ENCODE measurements at places on chromosomes 2 and 18.

GRCh38 chr2:238161291-238162051, 2.7 kb downstream of the ERFE start:
- no peak for DNase-seq

- no peak for DNase-seq
Measured at GRCh38 chr2:60552078-60552850, 1.2 kb downstream of the BCL11A start.

DNA sequence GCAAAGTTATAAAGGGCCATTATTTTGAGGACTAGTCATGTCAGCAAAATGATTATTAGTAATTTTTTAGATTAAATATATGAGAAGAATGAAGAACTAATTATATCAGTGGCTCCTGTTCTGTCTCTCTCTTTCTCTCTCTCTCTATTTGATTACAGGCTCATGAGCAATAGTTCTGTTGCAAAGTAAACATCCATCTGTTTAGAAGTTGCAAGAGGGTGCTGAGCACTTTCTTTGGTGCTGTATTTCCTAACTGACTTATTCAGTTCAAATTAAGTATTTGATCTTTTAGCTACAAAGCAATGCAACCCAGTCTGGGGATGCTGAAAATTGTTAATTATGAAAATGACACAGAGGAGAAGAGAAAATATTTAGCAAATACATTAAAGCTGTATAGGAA, 408.1 kb upstream of the UBE2E3 start:
- no peak for DNase-seq

GRCh38 chr2:145874466-145874865, 1354.5 kb upstream of the ZEB2 start:
- no peak for DNase-seq

GRCh38 chr2:29055601-29056000, 18.7 kb downstream of the PCARE start:
- DNase-seq = no peak

DNA sequence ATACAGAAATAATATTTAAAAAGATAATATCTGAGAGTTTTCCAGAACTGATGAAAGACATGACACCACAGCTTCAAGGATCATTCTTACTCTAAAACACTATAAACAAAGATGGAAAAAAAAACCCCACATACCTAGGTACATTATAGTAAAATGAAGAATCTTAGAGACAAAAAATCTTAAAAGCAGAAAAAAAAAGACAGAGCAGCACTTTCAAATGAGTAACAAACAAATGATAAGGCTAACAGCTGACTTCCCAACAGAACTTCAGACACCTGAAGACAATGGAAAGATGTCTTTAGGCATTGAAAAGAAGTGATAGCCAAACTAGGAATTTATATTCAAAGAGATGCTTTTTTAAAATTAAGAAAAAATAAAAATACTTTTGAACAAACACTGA, 21.2 kb upstream of the AFF3 start:
- no peak for DNase-seq

DNA sequence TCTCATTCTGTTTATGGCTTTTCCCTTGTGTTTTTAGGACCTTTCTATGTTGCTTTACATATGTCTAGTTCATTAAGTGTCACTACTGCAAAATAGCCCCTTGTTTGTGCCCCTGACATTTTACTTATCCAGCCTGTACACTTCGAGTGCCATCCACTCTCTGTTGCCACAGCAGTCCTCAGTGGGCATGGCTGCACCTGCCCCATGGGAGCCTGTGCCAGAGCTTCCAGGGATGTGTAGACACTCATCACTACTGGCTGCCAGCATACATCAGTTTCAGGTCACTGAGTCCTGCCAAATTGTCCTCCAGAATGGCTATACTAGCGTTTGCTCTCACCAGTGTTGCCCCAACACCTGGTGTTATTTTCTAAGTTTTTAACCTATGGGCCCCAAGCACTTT, 80.4 kb downstream of the ARMC9 start:
- no peak for DNase-seq

DNA sequence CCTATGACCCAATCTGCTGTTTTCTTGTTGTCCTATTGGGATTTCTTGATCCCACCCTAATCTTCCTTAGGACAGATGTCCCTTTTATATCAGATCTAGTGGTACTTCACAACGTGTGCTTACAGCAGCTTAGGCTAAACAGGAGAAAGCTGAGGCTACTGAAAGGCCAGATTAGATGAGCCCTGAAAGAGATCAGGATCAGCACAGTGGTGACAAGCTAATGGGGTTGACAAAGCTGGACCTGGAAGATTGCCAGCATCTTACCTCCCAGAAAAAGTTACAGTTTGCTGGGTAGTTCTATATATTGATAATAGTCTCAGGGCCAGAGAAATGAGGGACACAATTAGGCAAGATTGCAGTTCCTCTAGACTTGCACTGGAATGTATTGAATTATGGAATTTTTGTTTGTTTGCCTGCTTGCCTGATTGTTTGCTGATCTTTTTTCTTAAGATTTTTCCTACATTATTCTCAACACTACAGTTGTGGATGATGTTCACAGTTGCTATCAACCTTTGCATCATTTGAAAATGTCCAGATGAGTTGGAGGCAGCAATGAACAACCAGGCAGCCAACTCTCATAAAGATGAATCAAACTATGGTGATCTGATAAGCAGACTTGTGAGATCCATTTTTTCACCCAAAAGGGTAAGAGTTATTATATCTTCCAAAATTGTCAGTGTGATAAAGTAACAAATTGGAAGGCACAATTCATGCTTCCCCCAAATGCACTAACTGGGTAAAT, 49.1 kb upstream of the PIK3C3 start:
- DNase-seq = no peak

DNA sequence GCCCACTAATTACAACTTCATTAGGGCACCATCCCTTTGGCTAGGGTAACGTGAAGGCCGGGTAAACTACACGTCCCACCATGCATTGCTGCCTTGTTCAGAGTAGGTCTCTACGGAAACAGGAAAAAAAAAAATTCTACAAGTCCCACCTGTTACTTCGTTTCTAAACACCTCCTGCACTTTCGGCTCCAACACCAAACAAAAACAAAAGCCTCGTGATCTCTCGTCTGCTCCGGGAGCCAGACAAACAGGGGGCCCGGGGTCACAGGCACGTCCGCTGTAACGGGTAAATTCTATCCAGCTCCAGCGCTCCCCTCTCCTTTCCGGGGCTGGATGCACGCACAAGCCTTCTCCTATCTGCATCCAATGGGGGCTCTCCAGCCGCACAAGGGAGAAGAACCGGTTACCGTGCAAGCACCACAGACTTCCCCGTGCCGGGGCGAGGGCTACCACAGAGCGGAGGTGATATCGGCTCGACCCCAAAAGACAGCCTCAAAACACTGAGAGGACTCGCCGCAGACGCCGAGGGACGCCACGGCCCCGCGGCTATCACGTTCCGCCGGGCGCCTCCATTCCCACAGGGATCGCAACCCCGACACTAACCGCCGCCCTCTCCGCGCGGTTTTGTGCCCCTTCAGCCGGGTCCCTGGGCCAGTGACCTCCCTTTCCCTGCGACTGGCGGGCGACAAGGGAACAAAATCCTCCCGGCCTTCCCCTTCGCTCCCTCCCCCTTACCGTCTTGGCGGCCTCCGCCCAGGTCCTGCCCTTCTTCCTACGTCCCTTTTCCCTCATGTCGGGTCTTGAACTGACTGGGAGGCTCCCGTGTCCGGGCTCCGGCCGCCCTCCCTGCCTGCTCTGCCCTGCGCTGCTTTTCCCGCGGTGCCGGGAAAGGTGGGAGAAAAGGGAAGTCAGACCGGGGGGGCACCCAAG, 591 bp downstream of the ASXL2 start:
- DNase-seq = no peak

- no peak for DNase-seq
Measured at GRCh38 chr18:55588870-55589595, 1.0 kb upstream of the TCF4 start.

GRCh38 chr2:121887513-121888188, 132.2 kb downstream of the TSN start:
- DNase-seq = no peak

DNA sequence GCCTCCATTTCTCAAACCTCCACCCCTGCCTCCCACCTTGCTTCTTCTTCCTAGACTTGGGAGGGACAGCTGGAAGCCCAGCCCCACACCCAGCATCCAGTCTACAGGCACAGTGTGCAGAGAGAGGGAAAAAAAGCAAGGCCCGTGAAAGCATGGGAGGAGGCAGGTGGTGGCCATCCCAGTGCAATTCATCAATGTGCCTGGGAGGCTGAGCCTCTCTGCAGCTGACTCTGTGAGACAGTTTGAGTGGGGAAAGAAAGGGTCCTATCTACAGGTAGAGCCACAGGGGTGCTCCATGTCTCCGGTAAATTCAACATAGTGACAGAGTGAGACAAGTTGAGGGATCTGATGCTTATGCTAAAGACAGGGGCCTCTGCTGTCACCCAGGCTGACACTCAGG, 340.6 kb downstream of the DYSF start:
- DNase-seq = no peak

DNA sequence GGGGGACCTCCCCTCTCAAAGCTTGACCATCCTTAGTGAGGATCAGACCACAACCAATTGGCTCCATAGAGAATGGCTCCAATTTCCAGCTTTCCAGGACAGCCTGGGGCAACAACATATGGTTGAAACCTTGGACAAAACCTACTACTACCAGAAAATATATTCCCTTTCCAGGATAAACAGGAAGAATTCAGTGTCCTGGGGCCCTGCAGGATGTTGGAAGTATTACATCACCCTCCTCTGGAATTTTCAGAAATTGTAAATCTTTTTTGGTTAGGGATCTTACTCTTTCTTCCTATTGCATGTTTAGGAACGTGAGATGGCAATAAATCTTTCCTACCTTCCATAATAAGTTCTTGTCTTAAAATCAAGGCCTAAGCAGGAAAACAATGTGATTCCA, 158.9 kb upstream of the MEIS1 start:
- DNase-seq = no peak

- no peak for DNase-seq
Measured at GRCh38 chr18:55858661-55859515, 270.9 kb upstream of the TCF4 start.

GRCh38 chr2:27962006-27962405, 71.5 kb downstream of the BABAM2 start:
- no peak for DNase-seq

GRCh38 chr18:45342166-45342565, 273.1 kb upstream of the SLC14A2 start:
- no peak for DNase-seq

DNA sequence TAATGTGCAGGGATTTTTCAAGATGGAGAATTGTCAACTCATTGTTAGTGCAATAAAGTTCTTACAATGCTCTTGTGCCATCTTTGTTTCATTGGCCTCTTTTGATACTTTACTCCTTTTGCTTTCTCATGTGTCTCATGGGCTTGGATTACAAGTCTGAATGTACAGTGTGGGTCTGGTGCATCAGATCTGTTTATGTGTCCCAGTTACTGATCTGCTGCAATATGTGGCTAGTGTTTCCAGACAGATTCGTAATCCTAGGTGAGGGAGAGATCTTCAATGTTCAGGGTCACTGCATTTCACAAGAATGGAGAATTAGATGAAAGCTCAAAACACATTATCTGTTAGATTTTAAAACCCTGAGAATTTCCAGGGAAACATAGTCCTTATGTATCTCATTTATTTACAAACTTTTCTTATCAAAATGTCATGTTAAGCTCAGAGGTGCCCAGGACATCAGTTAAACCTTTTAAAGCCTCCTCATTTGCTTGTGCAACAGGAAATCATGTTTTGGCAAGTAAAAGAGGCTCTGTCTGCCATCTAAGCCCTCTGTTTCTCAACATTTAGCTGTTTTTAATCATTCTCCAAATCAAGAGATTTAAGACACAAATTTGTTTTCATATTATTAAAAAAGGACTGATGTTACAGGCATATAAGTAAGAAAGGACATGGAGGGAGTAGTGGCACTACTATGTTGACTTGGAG, 108.1 kb downstream of the NUP35 start:
- no peak for DNase-seq

DNA sequence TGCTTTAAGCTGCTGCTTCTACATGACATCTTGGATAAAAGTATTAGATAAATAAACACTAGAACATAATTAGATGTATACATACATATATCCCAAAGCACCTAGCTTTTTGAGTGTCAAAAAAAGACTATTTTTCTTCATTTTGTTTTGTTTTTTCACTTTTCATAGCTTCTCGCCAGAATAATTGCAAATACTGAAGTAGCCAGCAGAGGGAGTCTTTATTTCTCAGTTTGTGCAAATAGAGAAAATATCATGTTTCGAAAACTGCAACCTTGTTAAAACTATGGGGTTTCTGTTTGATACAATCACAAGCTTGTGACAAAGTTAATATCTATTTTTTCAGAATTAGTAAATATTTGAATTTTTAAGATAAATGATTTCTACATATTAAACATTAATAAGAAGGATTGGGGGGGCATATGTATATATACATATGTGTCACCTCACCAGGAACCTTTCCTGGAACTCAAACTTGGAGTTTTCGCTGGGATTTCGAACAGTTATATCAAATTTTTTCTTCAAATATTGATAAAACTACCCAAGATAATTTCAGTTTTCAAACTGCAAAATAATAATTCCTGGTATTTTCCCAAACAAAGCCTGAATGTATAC, 61.0 kb downstream of the GRB14 start:
- DNase-seq = no peak

DNA sequence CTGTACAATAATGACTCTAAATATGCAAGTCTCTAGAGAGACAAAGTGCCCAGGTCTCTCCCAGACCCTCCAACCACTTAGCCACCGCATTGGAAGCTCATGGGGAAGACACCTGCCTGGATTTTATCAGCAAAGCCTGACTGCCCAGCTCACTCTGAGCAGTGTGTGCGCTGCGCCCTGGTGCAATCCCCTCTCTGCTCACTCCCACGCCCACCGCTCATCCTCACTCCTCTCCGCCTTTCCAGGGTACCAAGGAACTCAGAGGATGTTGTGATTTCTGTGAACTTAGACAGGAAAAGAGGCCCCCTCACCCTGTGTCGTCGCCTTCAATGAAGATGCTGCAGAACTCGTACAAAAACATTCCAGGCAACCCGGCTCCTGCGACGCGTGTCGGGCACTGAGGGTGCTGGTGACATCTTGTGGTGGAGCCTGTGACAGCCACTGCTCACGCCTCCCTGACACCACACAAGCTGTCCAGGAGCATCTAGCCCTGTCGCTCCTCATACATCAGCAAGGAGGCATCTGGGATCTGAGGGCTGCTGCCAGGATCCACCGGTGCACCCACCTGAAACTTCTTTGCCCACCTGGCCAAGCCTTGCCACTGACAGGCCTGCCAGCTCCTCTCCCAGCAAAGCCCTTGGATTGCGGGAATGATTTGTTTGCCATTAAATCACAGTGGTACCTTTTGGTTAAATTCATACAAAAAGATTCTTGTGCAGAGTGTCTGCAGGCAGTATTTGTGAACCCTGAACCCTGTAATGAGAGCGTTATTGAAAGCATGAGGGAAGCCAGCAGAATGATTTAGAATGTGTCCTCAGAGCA, 220.4 kb downstream of the ZNF516 start:
- no peak for DNase-seq

- DNase-seq = no peak
Measured at GRCh38 chr2:65267008-65267407, 39.4 kb downstream of the ACTR2 start.

- no peak for DNase-seq
Measured at GRCh38 chr2:128311755-128312341, 6.8 kb downstream of the HS6ST1 start.

GRCh38 chr2:176710657-176711186, 441.5 kb downstream of the MTX2 start:
- no peak for DNase-seq

- DNase-seq = no peak
Measured at GRCh38 chr2:174775571-174775980, 11.3 kb upstream of the CHRNA1 start.
